ENCODE measurements at places on chromosomes 13 and 19.
A peak's percentile ranks its signal among the peaks of the same experiment; 100 is the strongest.

- no peak for DNase-seq
These were observed 863 bp downstream of the AURKC start for GRCh38 chr19:57231686-57232085.

DNA sequence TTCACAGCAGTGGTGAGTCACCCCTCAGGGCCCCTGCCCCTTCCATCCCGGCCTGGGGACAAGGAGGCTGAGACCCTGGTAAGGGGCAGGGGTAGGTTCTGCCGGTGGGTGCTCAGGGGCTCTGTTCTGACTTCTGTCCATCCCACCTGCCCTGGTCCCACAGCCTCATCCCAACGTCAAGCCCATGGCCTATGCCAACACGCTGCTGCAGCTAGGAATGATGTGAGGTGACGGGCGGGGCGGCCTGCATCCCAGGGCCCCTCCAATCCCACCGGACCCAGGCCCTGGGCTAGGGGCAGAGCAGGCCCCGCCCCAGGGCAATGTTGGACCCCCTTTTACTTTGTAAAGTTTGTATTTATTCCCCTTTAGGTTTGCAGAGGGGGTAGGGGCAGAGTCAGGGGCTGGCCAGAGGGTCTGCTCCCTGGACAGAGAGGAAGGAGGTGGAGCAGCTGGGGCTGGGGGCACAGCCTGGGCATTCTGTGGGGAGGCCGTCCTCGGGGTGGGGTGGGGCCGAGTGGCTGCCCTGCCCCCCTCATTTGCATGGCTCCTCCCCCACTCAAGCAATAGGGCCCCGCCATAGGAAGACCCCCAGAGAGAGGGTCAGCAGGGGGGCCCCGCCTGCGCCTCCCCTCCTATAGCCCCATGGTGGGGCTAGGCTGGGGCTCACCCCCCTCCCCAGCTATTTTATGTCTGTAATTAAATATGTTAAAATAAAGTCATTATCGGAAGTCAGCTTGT is 23.1 kb downstream of the CCDC8 start:
- DNase-seq, result no peak

DNA sequence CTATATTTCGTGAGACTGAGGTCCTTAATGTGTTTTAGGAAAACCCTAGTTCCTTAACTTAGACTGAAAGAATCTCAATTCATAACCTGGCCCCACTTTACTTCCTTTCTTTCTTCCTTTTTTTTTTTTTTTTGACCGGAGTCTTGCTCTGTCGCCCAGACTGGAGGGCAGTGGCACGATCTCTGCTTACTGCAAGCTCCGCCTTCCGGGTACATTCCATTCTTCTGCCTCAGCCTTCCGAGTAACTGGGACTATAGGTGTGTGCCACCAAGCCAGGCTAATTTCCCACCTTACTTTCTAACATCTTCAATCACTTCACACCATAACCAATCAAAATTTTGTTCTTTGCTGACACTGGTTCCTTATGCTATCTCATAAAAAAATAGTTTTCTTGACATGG is 2097.0 kb downstream of the PCDH9 start:
- DNase-seq, result no peak

- peak; percentile 44 for DNase-seq
These were observed 12.2 kb downstream of the ZNF112 start for GRCh38 chr19:44344255-44344654.

GRCh38 chr19:33883859-33884519 is 87.3 kb downstream of the KCTD15 start:
- DNase-seq, result no peak

DNA sequence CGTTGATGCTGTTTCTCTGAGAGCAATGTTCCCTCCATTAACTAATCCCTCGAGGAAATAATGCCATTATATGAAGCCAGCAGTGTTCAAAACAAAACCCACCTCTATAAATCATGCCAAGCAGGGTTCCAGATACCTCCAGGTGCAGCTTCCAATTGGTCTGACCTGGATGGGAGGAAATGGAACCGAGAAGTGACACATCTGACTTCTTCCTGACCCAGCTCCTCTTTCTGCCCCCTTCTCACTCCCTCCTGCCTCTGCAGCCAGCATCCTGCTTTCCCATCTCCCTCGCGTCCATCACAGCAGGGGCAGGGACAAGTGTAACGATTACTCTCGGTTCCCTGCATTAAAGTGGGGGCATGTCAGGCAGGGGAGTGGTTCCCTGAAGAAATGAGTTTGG is 37.5 kb downstream of the HSPH1 start:
- DNase-seq, result no peak

- DNase-seq, result no peak
These were observed 103.5 kb upstream of the SPRY2 start for GRCh38 chr13:80444240-80445015.

DNA sequence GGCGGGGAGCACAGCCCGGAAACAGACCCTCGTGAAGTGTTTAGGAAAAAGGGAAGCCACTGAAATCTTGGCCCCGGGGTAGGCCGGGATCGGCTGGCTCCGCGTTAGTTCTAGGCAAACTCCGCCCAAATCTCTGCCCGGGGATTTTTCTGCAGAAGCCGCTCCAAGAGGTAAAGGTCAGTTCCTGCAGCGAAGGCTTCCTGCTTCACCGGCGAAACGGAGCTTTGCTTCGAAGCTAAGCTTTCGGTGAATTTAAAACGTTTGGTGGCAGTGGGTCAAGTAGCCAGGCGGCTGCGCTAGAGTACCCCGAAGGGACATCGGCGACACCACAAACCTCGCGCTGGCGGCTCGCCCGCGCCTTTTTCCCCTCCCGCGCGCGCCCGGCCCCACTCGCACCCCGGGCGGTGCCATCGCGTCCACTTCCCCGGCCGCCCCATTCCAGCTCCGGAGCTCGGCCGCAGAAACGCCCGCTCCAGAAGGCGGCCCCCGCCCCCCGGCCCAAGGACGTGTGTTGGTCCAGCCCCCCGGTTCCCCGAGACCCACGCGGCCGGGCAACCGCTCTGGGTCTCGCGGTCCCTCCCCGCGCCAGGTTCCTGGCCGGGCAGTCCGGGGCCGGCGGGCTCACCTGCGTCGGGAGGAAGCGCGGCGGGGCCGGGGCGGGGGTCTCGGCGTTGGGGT is 441 bp downstream of the GJB2 start:
- DNase-seq, result no peak

- no peak for DNase-seq
These were observed 639.0 kb upstream of the PRR20A start for GRCh38 chr13:56501750-56502149.

DNA sequence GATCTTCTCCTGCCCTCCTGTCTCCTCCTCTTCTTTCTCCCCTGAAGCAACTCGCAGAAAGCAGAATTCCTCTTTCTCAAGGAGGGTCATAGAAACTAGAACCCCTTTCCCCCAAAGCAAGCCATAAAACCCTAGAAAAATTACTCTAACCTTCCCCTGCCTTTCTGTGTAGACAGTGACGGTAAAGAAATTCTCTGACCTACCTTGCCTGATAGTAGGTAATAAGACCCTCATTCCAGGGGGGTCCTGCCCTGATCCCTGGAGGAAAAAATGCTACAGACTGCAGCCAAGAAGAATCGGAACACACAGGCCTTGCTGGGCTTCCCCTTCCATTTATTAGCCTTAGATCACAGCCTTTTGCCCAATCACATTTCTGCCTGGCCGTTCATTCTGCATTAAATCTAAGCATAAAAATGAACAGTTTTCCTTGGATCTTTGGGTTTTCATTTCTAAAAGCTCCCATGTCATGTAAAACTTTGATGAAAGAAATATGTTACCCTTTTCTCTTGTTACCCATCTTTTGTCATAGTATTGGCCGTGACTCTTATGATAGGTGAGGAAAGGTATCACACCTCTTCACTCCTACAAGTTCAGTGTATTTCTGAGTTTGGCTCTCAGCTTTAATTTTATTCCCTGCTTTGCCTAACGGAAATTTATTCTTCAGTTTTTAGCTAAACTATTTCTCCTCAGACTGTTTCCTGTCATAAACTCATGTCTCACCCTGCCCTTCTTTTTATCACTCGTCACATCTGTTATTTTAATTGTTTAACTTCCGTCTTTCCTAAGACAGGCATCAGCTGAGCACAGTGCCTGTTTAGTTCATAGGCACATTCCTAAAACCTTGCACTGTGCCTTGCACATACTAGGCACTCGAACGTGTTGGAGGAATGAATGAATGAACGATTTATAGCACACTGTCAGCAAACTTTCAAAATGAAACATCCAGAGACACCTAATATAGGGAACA is 20.4 kb upstream of the CPB2 start:
- DNase-seq, result peak; percentile 50

DNA sequence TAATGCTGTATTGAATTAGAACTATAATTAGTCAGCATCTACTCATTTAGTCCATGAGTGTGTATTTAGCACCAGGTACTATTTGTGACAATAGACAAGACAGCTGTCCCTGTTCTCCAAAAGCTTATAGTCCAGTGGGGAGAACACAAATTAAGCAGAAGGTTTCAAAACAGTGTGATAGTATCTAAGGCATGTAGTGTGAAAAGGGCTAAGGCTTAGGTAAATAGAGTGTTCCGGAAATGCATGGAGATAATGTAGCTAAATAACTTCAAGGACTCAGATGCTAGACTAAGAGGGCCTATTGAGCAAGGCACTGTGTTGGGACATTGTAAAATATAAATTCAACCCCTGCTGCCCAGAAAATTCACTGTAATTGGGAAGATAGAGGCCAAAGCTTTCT is 144.1 kb upstream of the MIR17HG start:
- no peak for DNase-seq

DNA sequence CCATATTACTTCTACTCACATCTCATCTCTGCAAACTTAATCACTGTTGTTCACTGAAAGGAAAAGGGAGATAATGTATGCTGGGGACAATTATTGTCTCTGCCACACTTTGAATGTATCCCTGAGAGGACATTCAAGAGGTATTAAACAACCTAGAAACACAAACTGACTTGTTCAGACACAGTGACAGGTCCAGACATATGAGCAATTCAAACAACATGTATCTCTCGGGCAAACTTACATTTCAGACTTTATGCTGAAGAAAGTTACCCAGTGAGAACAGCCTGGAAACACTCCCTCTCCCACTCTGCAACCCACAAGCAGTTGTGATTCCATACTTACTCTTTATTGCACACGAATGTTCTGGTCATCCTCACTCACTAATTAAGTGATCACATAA is 968.7 kb upstream of the SLC10A2 start:
- DNase-seq, result no peak

DNA sequence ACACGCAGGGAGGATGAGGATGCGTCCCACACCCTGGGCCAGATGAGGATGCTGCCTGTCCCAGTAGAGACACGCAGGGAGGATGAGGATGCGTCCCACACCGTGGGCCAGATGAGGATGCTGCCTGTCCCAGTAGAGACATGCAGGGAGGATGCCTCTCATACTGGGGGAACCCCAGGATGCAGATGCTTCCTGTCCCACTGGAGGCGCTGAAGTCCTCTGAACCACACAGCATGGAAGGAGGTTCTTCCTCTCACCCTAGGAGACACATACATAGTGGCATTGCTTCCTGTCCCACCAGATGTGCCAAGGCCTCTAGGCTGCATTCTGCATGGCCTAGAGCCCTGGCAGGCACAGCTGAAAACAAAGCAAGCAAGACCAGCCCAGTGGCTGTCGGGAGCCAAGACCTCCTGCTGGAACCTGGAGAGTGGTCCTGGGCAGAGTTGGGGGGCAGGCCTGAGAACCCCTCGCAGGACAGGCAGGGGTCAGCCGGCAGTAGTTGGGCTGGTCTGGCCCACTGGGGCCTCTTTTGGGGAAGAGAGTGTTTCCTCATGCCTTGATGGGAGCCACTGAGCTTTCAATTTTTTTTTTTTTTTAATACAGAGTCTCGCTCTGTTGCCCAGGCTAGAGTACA is 4.3 kb downstream of the HPN start:
- peak; percentile 84 for DNase-seq

- DNase-seq, result no peak
These were observed 42.6 kb downstream of the B3GLCT start for GRCh38 chr13:31242367-31242766.

DNA sequence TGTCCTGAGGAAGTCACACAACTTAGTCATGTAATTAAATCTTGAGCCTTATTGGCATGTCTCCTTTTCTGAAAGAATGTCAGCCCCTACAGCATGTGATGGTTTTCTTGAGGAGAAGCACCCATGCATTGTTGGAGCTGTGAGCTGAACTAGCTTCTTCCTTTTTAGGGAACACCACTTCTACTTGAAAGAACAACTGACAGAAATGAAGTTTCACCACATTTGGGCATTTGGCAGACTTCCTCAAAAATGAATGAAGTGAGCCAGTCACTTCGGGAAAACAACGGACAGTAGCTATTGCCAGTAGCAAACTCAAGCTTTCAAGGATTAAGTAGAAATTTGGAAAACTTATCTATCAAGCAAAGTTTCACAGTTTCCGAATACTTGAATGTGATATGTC is 1351.3 kb downstream of the EFNB2 start:
- DNase-seq, result no peak

DNA sequence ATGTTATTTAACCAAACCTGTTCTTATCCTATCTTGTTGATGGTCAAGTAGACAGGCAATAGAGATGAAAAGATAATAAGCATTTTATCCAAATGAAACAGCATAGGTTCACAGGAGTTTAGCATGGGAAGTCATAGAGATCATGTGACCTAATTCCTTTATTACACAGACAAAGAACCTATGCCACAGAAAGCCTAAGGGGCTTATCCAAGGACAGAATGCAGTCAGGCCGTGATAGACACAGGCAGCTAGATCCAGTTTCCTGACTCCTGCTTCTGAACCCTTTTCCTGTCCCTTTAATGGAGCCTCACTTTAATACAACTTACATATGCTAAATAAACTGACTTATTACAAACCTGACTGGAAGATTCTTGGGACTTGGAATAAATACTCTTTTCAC is 532.1 kb downstream of the IRS2 start:
- DNase-seq, result peak; percentile 37

- DNase-seq, result peak; percentile 75
These were observed 2.2 kb upstream of the TNFSF9 start for GRCh38 chr19:6528544-6529121.

DNA sequence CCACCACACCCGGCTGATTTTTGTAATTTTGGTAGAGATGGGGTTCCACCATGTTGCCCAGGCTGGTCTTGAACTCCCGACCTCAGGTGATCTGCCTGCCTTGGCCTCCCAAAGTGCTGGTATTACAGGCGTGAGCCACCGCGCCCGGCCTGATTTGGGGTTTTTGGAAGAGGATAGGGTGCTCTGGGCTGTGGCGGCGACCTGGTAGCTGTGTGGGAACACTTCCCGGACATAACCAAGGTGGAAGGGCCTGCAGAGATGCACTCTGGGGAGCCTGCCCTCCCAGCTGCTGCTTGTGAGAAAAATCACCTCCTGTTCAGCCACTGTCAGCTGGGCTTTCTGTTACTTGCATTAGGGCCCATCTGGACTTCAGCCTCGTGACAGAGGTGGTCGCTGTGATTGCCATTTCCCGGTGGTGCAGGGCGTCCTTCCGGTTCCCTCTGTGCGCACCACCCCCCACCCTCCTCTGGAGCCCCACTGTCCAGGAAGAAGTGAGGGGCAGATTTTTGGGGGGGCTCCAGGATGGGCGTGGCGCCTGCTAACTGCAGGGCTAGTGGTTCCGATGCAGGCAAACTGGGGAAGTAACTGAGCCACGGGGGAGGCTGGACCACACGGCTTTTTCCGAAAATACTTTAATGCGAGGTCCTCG is 7.5 kb downstream of the IL4I1 start:
- no peak for DNase-seq

GRCh38 chr13:28576067-28576466 is 81.1 kb upstream of the FLT1 start:
- DNase-seq, result no peak

- no peak for DNase-seq
These were observed 56.2 kb upstream of the SCEL start for GRCh38 chr13:77479326-77479725.
